ENCODE measurements at places on chromosomes 1 and 21.
A peak's percentile ranks its signal among the peaks of the same experiment; 100 is the strongest.

- DNase-seq, result no peak
These were observed 54.9 kb upstream of the PPP2R5A start for GRCh38 chr1:212230329-212230728.

GRCh38 chr21:33677450-33677849 lies 35.1 kb downstream of the ITSN1 start:
- DNase-seq, result no peak

DNA sequence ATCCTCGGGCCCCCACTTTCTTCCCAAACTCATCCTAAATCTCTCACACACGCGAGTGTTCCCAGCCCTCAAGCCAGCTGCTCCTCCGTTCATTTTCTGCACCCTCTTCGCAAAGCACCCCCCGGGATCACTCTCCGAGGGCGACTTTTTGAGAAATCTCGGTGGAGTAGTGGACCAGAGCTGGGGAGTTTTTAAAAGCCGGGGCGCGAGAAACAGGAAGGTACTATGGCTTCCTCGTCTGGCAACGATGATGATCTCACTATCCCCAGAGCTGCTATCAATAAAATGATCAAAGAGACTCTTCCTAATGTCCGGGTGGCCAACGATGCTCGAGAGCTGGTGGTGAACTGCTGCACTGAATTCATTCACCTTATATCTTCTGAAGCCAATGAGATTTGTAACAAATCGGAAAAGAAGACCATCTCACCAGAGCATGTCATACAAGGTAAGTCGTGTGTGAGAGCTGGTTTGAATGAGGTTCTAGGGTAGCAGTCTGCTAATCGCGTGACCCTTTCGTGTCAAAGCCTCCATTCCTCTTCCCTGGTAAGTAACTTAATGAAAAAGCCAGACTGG lies 800 bp downstream of the DR1 start:
- peak; percentile 24 for DNase-seq

DNA sequence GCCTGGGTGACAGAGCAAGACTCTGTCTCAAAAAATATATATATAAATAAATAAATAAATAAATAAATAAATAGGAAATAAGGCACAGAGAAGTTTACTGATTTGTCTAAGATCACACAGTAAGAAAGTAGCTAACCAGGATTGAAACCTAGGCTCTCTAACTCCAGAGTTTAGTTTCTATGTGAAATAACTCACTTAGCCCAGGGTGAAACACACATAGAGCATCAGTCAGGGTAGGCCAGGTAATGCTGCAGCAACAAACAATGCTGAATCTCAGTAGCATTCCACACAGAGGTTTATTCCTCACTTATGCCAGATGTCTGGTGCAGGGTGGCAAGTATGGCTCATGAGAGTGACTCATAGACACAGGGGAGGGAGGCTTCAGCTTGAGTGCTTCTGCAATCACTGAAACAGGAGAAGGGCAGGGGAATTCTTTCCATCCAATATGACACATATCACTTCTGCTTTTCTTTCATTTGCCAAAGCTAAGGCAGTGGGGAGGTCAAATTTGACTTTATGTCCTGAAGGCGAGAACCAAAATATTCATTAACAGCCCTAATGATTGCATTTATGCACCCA lies 37.1 kb upstream of the KANK4 start:
- DNase-seq, result peak; percentile 53

DNA sequence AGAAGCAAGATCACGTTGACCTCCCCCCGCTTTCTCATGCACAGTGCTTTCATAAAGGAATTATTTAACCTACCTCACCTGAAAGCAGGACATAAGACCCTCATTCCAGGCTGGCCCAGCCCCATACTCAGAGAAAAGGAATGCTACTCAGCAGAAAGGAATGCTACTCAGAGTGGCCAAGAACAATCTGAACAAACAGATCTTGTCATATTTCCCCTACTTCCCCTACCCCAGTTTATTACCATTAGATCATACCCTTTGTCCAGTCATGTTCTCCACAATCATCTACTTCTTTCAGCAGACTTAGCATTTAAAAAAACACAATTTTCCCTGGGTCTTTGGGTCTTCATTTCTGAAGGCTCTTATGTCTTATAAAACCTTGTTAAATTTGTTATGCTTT lies 89.8 kb downstream of the SLC16A1 start:
- no peak for DNase-seq

DNA sequence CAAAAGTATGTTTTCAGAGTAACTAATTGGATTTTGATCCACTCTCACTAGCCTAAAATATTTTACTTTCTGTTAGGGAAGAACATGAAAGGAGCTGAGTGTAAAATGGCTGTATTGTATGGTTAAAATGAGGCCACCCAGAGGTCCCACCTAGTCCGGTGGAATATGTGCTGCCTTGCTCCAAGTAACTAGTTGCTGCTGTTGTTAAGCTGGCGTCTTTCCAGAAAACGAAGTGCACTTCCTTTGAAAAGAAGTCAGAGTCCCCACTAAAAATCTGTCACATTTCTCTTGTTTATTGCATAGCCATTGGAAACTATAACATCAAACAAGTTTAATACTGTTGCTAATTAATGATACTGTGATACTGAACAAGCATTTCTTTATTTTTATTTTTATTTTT lies 3.2 kb downstream of the SLC25A33 start:
- DNase-seq, result peak; percentile 22

DNA sequence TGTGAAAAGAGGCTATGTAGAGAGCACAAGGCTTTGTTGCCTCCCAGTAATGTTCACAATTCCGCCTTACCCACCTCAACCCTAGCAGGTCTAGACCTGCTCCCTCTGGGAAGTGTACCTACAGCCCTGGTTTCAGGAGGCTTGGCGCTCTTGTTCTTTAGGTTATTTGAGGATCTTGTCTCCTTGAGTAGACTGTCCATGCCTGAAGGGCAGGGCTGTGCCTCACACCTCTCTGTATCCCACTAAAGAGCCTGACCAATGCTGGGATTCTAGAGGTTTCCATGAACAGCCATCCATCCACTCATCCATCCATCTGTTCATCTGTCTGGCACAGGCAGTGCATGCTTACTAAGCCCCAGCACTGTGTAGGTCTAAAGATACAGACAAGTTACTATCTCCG lies 1.0 kb downstream of the RAB7B start:
- DNase-seq, result peak; percentile 17

DNA sequence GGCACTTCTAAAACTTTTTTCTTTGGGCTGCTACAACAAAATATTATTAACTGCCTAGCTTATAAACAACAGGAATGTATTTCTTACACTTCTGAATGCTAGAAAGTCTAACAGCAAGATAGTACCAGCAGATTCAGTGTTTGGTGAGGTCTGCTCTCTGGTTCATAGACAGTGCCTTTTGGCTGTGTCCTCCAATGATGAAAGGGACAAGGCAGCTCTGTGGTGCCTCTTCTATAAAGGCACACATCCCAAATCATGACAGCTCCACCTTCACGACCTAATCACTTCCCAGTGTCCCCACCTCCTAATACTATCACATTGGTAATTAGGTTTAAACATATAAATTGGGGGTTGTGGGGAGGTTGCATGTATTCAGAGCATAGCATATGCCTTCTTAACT lies 9.5 kb downstream of the CFH start:
- no peak for DNase-seq

GRCh38 chr1:227887697-227888403 lies 59.9 kb downstream of the WNT9A start:
- DNase-seq, result peak; percentile 88

DNA sequence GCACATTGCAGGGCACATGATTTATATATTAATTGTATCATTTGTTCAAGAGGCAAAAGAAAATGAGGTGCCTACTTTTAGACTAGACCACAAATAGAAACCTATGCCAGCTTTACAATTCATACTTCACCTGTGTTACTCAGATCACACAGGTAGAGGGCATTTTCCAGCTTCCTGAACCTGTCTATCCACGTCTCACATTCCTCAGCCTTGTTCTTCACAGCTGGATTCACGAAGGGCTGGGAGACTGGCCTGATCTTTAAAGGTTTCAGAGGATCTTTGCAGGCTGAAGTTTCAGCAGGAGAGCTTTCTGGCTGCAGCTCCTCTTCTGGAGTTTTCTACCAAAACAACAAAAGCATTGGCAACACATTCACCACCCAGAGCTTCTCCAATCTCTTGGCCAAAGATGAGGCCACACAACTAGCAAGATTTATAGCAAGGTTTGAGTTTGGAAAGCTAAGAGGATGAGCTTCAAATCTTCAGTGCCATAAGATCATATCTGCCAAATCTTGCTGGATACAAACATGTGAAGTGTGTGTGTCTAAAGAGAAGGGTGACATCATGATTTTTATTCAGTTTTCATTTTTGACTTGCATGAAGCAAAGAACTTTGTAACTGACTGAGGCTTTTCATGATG lies 71.0 kb upstream of the CYP2J2 start:
- DNase-seq, result no peak

DNA sequence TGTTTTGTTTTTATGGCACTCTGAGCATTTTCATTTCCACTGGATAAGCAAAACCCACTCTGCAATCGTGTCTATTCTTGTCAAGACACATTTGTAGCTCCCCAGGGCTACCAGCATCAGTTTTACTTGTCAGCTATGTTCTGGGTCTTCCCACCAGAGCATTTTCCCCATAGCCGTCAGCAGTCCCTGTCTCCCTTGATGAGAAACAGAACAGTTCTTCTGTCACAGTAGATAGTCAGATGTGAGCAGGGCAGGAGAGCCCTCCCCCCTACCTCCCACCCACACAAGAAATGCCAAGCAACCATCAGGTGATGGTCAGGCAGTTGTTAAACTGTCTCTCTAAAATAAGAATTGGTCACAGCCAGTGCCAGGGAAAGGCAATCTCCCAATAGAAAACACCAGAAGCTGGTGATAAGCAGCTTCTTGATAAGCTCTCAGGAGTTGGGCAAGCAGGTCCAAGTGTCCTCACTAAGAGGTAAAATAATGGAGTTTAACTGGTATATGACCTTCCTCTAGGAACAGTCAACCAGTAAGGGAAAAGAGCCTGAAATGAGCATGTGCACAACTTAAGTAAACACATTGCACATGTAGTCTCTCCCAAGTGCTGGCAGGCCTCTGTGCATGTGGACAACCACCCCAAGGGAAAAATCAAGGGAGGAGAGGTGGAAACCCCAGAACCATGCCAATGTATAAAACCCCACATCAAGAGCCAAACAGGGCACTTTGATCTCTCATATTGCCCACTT lies 208.2 kb downstream of the S1PR1 start:
- no peak for DNase-seq

DNA sequence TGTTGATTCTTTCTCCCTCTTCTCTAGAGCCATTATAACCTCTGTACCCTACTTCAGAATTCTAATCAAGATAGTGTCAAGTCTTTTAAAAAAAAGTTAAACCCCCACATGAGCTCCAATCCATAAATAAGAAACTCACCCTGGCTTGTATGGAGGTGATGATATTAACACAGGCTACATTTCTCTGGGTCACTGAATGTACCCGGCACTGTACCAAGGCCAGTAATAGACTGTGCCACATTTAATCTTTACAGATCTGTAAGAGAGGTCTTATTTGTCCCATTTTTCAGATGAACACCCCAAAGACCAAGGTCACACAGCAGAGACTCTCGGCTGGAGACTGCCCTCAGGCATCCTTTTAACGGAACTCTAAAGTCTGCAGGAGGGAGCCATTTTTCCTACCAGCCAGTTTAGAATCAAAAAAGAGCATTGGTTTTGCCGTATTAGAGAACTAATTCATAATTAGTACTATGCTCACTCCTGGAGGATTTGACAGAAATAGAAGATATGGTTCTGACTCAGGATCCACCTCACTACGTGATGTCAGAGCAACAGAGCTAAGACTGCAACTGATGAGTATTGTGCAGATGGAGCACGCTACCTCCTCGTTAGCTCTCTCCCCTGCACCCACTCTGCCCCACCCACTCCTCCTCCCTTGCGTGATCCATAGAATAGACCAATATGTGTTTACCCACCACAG lies 217.2 kb upstream of the HOOK1 start:
- DNase-seq, result no peak

DNA sequence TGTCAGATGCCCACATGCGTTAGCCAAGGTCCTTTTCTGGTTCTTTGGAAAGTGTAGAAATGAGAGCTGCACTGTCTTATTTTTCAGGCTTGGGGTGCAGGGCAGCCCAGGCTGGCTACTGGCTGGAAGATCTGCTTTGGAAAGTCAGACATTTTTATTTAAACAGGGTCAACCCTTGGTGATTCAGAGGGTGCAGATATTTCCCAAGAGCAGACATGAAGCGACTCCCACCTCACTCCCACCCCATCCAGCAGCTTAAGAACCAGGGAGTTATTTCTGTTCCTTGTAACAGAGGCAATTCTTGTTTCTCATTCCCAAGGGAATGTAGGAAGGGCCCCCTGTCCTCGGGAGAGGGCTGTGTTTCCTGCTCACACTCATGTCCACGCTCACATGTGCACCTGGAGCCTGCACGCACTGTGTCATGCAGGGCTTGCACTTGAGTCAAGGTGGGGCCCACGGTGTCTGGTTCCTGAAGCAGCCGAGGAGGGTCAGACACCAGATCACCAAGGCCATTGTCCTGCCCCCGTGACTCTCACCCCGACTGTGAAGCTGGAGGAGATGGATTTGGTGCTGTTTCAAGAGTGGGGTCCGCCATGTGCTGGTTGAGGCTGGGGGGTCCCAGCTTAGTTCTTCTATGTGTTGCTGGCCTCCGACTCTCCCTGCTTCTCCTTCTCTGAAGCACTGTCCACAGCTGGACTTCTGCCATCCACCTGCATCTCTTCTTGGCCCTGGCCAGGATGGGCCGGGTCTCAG lies 992 bp downstream of the S100A7A start:
- DNase-seq, result no peak

GRCh38 chr1:154218545-154218944 lies 2.2 kb upstream of the UBAP2L start:
- DNase-seq, result no peak

- no peak for DNase-seq
These were observed 12.2 kb upstream of the SPEN start for GRCh38 chr1:15835205-15835740.

DNA sequence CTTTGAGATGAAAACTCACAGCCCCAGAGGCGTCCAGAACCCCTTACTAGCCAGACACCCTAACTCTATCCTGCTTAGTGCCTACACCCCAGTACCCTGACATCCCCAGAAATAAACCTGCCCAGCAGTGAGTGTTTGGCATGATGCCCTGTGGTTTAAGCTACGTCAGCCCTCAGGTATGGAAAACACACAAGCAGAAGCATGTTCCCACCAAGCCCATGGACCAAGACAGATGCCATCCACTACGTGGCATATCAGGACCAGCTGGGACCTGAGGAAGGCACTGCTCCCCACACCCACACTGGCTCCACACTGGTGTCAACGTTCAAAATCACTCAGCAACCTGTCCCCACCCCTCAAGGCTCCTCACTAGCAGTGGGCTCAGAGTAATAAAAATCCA lies 116.4 kb downstream of the SYT2 start:
- no peak for DNase-seq

DNA sequence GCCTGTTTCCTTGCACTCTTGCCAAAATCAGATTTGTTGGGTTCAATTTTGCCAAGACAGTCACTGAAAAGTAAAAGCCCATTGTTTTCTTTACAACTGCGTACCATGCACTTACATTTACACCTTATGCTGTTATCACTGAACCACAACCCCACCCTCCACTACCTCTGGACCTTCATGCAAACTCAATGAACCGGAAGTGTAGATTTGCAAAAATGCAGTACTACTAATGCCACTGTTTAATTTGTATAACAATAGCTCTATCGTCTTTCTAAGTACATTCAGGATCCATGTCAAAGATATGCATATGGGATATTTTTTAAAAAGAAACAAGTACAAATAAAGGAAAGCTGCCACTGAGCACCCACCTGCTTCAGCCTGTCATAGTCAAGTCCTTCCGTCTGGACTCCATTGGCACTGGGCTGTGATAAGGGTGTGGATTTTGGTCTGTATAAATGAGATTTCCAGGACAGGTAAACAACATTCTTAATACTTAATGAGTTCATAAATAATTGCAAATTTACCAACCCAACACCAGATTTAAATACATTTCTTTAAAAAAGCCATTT lies 72.9 kb upstream of the LBR start:
- DNase-seq, result no peak

- peak; percentile 83 for DNase-seq
These were observed at the start of gene TSPEAR for GRCh38 chr21:44711327-44712202. TSS of gene TSPEAR (minus strand) at chr21:44711572. CDS start at chr21:44711514, 58 bp downstream.
